ENCODE measurements at places on chromosomes 1 and 21.

- no peak for DNase-seq
Measured at GRCh38 chr1:16215882-16216753, 3.7 kb upstream of the ARHGEF19 start.

DNA sequence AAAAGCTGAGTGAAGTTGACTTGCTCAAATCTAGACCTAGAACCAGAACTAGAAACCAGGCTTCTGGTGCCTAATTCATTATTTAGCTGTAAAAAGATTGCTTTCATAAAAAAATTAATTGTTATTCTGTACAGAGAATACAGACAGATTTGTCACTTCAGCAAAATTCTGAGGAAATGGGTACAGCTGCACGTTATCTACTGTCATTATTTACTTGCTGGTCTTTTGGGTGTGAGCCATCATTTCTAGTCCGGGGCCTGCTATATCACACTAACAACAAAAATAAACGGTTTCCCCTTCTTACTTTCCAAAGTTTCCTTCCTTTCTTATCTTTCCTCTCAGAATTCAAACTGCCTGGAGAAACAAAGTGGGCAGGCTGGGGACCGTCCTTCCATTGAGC, 68.3 kb downstream of the PTGER3 start:
- DNase-seq = no peak

DNA sequence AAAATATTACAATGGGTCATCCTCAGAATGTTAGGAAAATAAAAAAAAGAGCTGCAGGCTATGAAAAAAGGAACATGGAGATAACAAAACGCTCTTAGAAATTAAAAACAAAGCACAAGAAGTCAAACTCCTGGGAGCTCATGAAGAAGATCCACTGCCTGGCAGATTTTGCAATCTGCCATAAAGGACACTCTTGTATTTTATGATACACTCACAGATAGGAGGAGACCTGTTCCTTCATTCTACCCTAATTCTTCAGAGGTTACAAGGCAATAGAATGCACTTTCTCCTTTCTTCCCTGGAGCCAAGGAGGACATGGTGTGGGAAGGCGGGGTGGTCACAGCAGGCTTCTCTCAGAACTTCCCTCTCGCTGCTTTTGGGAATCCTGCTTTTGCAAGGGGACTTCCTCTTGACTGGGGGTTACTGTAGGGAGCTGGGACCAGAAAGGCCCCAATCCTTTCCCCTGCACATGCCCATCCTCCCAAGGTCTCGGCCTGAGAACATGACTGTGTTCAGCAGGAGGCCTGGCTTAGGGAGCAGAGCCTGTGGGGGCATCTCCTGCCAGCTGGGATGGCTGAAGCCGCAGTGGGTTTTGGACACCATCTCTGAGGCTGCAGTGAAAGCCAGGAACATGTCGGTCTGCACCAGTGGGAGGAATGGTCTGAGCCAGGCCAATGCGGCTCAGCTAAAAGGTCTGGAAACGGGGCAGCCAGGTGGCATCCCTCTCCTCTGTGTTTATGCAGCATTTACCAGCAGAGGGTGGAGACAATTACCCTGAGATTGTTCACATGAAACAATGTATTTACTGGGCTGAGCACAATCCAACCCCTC, 44.8 kb downstream of the GPR161 start:
- no peak for DNase-seq

DNA sequence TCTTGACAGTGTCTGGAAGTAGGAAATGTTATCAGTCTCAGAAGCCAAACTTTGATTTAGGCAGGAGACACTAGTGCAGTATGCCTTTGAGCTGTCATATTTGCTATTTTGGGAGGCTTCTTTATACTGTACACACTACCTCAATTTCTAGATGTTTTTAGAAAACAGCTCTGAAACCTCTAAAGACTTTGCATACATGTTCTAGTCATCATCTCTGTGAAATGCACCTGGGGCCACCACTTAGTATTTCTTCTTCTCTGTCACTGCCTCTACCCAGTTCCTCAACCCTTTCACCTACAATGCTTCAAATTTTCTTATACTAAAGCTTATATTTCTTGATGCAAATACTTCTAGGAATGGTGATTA, 29.1 kb upstream of the PLA2G4A start:
- no peak for DNase-seq

DNA sequence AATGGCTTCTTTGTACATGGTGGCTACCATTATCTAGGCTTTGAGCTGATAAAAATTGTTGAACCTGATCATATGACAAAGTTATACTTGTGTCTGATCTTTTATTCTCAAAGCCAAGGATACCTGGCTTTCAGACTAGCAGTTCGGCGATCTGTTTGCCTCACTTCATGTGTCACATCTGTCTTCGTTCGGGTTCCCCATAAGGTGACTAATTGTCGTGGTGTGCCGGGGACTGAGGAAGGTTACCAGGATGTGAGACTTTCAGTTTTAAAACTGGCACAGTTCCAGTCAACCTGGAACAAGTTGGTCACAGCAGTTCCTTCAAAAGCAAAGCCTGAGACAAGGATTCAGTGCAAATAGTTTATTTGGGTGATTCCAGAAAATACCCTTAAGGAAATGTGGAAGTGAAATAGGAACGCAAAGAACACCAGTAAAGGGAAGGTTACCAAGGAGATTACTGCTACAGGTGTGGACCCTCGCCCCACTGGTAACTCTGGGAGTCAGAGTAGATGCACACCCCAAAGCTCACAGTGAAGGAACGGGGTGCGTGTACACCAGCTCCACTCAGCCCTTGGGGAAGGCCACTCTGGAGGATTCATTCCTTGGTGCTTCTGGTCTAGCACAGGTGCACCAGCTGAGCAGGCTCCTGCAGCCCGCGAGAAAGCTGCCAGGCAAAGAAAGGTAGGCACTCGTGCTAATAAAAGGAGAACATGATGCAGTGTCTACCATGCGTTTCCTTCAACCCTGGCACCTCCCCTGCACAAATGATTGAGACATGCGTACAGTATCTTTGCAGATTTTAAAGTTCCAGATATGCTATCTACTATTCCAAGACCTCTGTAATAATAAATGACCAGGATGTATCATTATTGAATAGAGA, 69.0 kb downstream of the VWA5B1 start:
- no peak for DNase-seq

DNA sequence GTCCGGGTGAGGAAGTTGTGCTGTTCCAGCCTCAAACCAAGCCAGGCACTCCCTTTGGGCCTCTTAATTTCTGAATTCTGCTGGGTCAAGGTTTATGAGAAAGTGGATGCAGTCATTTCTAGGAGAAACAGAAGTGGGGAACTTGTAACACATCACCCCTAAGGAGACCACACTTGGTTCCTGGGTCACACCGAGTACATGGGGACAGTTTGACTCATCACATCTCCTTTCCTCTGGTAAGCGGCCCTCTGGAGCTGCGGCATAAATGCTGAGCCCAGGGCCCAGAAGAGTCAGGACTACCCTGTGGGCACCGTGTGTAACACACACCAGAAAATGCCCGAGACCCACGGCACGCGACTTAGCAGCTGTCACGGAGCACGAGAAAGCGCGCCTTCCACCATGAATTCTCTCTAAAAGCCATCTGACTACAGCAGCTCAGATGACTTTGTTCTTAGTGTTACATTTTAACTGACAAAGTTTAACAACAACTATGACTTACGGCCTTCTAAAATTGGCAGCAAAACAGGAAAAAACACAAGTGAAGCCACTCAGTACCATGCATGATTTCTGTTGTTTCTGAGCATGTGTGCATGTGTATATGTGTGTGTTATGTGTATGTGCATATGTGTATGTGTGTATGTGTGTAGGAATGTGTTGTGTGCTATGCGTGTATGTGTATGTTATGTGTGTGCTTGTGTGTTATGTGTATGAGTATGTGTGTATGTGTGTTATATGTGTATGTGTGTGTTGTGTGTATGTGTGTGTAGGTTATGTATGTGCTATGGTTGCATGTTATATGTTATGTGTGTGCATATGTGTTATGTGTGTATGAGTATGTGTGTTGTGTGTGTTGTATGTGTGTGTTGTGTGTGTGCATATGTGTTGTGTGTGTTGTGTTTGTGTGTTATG, 50.8 kb downstream of the TOMM20 start:
- no peak for DNase-seq

DNA sequence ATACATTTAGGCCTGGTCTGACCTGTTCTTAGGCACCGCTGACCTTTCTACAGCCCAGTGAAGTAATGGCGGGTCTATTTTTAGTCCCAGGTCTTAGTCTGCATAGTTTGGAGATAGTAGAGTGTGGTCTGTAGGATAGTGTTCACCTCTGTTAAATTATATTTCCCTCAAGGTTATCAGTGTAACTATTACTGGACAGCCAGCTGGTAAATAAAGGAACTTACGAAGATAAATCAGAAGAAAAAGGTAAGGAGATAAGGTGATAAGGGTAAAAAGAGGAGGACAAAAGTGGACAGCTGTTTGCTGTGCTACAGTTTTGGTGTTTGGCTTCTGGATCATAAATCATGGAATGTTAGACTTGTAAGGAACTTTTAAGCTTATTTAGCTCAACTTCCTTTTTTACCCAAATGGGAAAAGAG, 8.7 kb downstream of the XPR1 start:
- DNase-seq = no peak

- DNase-seq = no peak
Measured at GRCh38 chr1:58568271-58568860, 8.7 kb downstream of the TACSTD2 start.

DNA sequence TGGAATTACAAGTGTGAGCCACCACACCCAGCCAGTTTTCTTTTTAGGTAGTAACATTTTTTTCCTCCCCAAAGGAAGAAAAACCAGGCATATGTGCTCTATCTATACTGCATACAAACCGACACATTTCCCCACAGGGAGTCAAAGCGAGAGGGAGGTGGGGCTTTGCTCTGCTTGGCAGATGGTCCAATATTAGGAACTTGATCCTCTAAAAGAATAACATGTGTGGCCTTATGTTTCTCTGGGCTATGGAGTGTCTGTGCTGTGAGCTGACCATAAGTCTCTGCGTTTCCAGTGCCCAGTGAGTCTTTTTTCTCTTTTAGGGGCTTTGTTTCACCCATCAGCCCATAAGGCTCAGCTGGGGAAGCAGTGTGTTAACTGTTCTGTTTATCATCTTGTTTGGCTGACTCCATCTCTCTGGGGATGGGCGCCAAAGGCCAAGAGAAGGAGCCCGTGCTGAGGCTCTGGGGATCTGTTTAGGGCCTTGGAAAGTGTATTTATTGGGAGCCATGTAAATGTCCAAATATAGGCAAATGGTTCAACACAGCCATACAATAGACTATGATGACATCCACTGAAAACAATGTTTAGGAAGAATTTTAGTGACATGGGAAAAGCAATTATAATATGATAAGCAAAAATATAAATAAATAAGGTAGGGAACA, 20.2 kb downstream of the LMOD1 start:
- no peak for DNase-seq

DNA sequence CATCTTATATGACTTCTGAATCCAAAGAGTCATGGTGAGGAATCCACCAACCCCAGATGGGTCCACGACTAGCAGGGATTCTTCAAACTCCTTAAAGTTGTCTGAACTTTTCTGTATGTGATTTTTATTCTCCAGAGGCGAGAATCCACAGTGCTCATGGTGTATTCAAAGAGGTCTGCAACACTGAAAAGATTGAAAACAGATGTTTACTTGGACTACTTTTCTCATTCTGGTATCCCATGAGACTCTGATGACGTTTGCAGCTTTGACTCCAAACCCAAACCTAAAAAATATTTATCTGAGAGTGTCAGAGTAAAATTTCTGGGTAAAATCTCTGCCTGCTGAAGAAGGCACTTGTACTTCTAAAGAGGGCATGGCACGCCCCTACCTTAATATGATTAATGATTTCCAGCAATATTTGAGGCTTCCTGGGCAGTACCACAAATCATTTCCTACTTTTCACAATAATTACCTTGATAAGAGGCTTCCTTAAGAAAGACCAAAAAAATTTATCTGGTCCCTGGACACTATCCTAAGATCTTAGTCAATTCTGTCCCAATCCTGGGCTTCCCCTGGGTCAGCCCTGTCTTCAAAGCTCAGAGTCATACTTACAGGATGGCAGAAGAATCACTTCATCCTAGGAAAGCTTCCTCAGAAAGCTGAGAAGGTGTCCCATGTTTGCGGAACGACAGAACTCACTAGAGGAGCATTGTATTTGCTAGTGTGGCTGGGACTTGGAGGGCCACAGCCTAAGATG, 76.5 kb upstream of the MAP10 start:
- DNase-seq = no peak

DNA sequence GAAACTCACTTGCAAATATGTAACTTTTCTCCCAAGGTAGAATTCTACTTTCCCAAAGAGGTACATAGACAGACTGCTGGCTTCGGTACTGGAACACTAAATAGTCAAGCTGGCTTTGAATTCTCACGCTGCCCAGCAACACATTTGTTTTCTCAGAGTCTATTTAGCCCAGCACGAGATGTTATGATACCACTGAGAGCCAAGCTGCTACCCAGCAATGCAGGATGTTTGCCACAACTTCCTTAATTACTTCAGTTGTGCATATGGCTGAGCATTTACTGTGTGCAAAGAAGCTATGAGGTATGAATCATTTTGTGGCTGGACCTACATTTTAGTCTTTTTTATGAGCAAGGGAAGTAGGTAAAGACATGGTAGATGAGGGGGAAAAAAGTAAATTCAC, 793.2 kb downstream of the PLA2G4A start:
- DNase-seq = peak; percentile 9

GRCh38 chr1:77834771-77835334, 53.6 kb upstream of the NEXN start:
- no peak for DNase-seq

- peak; percentile 19 for DNase-seq
Measured at GRCh38 chr1:159211331-159212136, 6.9 kb downstream of the ACKR1 start.

- no peak for DNase-seq
Measured at GRCh38 chr1:109338608-109339007, 31.8 kb upstream of the MYBPHL start.

DNA sequence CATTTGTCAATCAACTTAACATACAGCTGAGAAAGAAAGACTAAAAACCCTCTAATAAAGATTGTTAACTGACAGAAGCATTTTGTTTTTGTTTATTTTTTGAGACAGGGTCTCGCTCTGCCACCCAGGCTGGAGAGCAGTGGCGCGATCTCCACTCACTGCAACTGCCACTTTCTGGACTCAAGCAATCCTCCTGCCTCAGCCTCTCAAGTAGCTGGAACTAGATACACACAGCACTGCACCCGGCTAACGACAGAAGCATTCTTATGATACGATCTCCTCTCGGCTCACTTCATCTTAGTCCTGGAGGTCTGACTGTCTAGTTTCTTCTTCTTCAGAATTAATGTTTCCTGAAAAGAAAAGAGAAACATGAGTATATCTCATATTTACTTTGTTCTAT, 23.5 kb downstream of the RSPH1 start:
- DNase-seq = no peak

GRCh38 chr1:116508984-116509980, 61.5 kb downstream of the CD58 start:
- peak; percentile 50 for DNase-seq

GRCh38 chr1:243345205-243345604, 89.4 kb downstream of the SDCCAG8 start:
- DNase-seq = no peak

- no peak for DNase-seq
Measured at GRCh38 chr21:45259206-45259840, 28.4 kb downstream of the POFUT2 start.
